ENCODE measurements at places on chromosomes 3 and 15.

DNA sequence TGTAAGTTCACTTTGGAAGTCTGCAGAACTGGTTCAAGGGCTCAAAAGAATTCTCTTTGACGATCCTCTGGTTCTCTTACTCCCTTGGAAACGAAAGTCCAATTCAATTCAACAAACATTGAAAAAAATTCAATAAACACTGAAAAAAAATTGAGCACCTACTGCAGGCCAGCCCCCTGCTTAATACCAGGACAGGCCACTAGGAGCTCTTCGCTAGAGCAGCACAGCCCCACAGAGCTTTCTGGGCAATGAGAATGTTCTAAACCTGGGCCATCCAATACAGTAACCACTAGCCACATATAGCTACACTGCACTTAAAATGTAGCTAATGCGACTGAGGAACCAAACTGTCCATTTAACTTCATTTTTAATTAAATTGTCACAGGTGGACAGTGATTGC, 50.4 kb upstream of the DCLK3 start:
- DNase-seq: no peak

DNA sequence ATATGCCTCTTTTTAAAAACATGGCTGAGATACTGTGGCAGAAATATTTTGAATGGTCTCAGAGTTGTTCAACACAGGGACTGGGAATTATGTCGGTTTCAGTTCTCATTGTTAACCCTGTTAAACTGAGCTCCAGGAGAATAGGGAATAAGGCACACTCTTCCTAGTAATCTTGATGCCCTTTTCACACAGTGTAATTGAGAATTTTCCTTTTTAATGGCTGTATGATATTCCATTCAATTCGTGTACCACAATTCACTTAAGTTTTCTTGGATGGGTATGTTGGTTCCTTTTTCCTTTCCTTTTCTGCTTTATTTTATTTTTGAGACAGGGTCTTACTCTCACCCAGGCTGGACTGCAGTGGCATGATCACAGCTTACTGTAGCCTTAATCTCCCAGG, 33.7 kb upstream of the BCL2L10 start:
- DNase-seq: no peak

- DNase-seq: no peak
These were observed 42.8 kb upstream of the NSMCE3 start for GRCh38 chr15:29312387-29312786.

GRCh38 chr15:58864602-58865424, 68.7 kb downstream of the SLTM start:
- peak; percentile 13 for DNase-seq

DNA sequence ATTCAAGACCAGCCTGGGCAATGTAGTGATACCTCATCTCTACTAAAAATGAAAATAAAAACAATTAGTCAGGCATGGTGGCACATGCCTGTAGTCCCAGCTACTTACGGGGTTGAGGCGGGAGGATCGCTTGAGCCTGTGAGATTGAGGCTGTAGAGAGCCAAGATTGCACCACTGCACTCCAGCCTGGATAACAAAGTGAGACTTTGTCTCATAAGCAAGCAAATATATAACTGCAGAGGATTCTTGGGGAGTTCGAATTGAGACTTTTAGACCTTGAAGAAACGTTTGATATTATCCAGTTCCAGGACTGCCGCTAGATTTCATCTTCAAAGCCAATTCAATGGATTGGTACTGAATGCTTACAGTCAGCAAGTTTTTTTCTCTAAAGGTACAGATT, 11.9 kb upstream of the RARB start:
- no peak for DNase-seq

DNA sequence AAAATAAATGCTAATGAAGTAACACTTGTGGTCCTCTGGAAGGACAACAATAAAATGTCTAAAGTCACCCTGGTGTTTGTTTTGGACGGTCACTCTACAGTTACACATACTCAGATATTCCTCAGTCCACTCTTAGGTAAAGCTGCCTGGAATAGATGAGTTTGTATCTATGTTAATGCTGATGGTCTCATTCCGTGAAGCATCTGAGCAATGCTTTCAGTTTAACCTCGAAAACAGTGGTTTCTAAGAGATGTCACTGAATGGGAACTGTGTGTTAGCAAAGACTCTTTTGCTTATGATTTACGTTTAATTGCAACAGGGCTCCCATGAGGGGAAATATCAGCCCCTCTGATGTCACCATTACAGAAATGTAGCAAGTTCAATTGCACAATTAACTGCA, 49.1 kb downstream of the FBN1 start:
- DNase-seq: no peak

DNA sequence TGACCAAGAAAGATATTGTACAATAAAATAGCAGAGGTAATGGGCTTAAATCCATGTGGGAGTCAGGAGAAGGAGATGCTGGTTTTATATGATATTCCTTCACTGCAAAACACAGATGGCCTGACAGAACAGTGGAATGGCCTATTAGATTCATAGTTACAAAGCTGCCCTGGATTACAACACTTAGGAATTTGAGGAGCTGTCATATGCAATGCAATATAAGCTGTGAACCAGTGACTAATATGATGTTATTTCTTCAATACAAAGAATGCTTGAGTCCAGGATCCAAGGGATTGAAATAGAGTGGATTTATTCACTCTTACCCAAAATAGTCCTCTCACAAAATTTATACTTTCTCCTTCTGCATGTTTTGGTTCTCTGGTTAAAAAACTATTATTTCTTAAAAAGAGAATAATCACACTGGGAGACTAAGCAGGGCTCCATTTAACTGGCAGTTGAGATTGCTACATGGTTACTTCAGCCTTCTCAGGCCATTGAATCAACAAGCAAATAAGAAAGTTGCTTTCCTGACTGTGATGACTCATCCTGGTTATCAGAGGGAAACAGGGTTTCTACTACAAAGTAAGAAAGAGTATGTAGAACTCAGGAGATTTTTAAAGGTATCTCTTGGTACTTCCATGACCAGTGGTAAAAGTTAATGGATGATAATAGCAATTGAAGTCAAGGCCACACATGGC, 79.8 kb upstream of the ZPLD1 start:
- no peak for DNase-seq

GRCh38 chr15:40511472-40512133, 40.8 kb downstream of the CHST14 start:
- DNase-seq: peak; percentile 34

Data from SK-N-DZ (cell line).